ENCODE measurements at places on chromosomes 16 and 17.
A peak's percentile ranks its signal among the peaks of the same experiment; 100 is the strongest.

DNA sequence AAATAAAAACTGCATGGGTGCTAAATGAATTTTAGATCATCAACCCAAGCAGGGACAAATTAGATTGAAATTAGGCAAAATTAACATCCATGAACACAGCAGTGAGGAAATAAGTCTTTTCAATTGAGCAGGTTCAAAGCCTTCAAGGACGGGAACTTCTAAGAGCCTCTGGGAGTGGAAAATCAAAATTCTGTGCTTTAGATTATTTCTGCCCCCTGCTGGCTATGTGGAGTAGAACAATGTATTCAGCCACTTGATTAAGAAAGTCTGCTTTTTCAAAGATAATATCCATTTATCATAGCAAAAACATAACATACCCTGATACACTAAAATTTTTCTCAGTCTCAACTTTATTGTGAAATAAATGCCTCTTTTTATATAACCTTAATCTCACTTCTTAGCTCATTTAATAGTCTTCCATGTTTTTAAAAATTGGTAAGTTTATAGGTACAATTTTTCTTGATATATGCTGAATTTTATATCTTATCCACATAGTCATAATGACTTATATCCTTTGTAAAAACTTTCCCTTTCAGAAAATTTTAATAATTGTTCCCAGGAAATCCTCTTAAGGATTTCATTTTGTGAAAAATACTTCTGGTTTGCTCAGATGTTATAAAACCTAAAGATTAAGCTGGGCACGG, 28.1 kb upstream of the NOL11 start:
- no peak for DNase-seq

GRCh38 chr16:22321340-22322001, 24.3 kb downstream of the POLR3E start:
- DNase-seq = peak; percentile 18

DNA sequence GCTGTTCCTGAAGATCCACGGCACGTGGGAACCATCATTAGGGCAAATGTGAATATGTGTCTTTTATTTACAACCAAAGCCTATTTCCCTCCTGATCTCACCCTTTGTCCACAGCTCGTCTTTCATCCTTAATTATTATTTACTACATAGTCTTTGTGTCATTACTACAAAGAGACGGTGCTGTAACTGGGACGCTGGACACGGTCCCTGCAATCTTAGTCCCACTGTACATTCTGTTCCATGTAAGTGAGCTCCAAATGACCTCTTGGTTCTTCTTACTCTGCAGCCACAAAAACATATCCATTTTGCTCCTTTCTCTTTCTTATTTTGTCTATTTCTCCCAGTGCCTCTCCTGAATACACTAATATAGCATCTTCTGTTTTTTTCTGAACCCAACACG, 12.7 kb upstream of the KRT23 start:
- no peak for DNase-seq

DNA sequence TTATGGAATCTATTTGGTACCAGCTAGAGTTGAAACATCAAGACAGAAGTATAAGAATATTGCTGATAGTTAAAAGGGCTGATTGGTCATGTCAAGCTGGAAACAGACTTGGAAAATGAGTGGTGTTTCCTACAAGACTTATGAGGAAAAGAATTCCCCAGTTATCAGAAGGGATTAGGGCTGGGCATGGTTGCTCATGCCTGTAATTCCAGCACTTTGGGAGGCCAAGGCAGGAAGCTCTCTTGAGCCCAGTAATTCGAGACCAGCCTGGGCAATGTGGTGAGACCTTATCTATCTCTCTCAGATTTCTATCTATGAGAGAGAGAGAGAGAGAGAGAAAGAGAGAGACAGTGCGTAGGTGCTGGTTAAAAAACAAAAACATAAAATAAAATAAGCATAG, 139.5 kb upstream of the PMFBP1 start:
- no peak for DNase-seq

GRCh38 chr16:67146523-67147357, 4.1 kb downstream of the B3GNT9 start:
- DNase-seq = no peak

DNA sequence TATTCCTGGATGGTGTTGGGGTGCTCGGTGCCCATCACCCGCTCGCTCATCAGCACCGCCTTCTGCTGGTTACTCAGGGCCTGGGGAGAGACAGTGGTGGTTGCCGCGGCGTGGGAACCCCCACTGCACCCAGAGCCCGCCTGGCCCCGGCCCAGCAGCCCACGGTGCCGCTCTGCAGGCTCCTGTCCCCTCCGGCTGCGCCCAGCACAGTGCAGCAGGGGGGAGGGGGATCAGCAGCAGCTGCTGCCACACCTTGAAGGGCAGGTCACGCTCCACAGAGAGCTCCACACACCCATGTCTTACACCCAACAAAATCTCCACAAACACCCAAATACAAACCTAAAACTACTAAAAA, 18.8 kb downstream of the CLUH start:
- DNase-seq = no peak

DNA sequence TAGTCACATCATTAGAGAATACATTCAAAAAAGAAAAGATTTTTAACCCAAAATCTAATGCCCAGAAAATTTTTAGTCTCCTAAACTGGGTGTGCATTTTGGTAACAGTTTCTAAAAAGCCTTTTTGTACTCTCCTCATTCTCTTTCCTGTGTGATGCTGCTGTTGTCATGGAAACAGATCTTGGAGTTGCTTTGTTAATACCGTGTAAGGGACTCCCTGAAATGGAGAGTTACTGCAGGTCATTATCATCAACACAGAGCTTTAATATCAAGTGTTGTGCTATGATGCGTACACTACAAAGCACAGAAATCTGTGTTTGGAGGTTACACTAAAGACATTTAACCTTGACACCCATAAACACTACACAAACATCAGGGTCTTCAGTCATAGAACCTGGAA, 216.3 kb downstream of the PRKCA start:
- no peak for DNase-seq

- DNase-seq = no peak
Measured at GRCh38 chr16:89861648-89862047, 11.7 kb upstream of the TCF25 start.

GRCh38 chr17:69729944-69730343, 315.4 kb downstream of the MAP2K6 start:
- DNase-seq = no peak

GRCh38 chr17:4163951-4164350, 21.0 kb downstream of the CYB5D2 start:
- no peak for DNase-seq

- DNase-seq = no peak
Measured at GRCh38 chr17:45664921-45665320, 119.2 kb upstream of the CRHR1 start.

DNA sequence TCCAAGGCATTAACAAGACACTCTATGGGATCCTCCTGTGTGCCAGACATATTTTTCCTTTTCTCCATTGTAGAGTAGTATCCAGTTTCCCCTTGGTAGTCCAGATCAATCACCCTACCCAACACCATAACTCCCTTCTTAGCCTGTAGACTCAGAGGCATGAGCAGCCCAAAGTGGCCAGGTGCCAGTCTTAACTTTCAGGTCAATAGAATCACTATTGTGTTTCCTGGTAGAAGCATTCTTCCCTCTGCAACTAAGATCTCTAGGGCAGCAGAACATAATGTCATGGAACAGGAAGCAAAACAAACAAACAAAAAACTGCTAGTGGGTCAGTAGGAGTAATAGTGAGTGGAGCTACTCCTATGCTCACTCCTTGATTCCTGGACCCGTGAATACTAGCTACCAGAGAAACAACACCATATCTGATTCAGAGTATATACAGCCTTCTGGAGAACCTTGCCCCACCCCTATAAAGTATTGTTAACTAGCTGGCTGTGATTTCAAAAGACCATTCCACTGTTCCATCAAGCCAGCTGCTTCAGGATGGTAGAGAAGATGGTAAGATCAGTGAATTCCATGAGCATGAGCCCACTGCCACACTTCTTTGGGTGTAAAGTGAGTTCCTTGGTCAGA, 11.2 kb upstream of the CLEC19A start:
- DNase-seq = no peak

DNA sequence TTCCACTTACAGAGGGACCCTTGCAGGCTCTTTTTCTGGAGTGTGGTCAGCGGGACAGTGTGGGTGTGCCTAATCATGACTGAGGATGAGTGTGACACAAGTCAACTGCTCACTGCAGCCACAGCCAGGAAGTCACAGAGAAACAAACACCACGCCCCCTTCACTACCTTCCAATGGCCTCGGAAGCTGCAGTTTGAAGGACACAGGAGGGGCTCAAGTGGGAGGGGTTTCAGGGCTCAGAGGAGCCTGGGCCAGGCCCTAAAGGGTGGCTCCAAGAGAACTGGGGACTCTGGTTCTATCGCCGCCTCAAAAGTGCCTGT, 116.2 kb upstream of the SDK2 start:
- DNase-seq = no peak

DNA sequence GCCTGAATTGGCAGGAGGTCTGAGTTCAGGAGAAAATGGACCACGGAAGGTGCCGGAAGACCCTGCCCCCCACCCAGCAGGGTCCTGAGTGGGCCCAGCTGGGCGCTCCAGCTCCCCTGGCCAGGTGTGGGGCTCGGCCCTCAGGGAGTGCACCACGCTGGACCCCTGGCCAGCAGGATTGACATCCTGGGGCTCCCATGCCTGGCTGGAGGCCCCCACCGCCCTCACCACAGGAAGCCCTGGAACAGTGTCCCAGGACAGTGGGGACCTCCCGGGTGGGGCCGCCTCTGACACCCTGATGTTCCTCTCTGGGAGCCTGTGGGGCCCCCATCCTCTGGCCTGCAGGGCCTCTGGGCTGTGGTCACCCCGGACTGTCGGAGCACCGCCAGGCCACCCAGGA, 28.1 kb upstream of the CACNA1H start:
- no peak for DNase-seq

DNA sequence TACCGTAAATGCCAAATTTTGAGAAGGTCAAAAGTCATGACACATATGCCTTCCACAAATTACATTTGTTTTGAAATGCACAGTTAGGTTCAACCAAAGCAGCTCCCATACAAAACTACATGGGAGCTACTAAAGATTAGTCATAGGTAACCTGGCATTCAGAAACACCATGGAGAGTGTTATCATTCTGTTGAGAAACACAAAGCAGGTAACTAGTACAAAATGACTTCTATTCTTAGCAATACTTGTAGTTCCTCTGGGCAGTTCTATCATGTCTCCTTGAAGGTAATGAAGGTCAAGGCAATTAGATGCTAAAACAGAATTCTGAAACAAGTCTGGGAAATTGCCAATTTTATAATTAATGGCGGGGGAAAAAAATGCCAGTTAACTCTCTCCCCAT, 39.4 kb downstream of the KCNJ16 start:
- no peak for DNase-seq

- no peak for DNase-seq
Measured at GRCh38 chr17:77677630-77678029, 280.9 kb upstream of the TNRC6C start.

DNA sequence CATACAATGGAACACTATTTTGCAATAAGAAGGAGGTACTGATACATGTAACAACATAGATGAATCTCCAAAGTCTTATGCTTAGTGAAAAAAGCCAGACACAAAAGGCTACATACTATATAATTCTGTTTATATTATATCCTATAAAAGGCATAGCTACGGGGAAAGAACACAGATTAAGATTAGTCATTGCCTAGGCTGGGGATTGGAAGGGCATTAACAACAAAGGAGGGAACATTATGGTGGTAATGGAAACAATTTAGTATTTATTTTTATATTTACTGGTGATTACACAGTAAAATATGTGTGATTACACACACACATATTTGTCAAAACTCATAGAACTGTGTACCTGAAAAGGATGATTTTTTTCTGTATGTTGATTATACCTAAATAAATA, 278.1 kb downstream of the ZFHX3 start:
- DNase-seq = no peak

DNA sequence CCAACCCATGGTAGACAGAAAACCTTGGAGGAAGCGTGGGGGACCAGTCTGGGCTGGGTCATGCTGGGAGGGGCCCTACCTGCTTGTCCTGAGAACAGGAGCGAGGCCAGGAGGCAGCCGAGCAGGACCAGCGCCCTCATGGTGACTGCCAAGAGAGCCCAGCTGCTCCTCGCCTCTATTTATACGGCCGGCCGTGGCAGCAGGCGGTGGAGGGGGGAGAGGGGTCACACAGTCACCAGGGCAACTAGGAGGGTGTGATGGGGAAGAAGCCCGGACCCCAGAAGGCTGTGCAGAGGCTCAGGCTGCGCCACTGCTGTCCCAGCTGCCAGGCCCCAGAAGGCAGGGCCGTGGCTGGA, at the start of gene SRL:
Gene SRL (minus strand): TSS at position 153 of the 356 bp plus-strand sequence. CDS start 13 bp downstream, at position 140.
- DNase-seq = no peak

- no peak for DNase-seq
Measured at GRCh38 chr17:40632216-40632615, 15.4 kb downstream of the SMARCE1 start.

GRCh38 chr17:82023447-82024241, 539 bp downstream of the LRRC45 start:
- DNase-seq = no peak

DNA sequence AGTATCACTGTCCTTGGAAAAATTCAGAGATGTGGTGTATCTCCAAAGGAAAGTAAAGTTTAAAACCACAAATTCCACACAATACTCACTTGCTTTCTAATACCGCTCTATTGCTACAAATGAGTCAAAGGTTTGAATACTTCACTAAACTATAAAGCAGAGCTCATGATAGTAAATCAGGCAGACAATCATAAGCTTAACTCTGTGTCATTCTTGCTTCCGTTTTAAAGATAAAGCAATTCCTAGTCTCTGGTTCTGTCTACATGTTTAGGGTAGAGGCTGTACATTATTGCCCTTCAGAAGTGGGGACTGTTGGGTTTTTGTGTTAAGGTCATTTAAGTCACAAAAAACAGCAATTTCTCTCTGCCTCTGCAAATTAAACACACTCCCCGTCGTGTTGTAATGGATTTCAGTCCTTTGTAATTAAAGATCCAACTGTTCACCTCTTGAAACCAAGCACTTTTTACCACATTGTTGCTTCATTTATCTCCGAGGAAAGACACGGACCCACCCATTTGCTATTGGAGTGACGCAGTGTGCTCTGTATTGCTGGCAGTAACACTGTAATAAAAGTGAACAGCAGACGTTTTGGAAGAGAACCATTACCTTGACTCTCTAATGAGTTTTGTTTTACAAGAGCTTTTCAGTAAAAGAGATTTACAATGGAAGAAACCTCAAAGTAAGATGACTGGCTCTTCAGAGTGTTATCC, 83.1 kb upstream of the CNTNAP4 start:
- no peak for DNase-seq

- DNase-seq = no peak
Measured at GRCh38 chr16:27387724-27388123, 14.2 kb upstream of the IL21R start.

Data from amygdala (tissue), 56 donors.